ENCODE measurements at places on chromosomes 13 and 19.

GRCh38 chr19:29675120-29675649 lies 9.9 kb downstream of the PLEKHF1 start:
- no peak for DNase-seq

DNA sequence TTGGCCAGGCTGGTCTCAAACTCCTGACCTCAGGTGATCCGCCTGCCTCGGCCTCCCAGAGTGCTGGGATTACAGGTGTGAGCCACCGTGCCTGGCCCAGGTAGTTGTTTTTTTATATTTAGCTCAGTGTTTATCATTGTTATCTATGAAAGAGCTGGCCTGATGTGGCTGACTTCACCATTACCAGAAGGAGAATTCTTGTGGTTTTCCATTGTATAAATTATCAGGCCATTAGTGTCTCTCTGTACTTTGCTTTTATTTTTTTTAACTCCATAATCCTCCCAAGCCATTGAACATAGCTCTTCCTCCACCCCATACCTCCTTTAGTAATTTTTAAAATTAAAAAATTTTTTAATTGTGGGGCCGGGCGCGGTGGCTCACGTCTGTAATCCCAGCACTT lies 24.2 kb downstream of the CERS4 start:
- DNase-seq = no peak

GRCh38 chr19:23547816-23548430 lies 139.1 kb downstream of the ZNF675 start:
- no peak for DNase-seq

DNA sequence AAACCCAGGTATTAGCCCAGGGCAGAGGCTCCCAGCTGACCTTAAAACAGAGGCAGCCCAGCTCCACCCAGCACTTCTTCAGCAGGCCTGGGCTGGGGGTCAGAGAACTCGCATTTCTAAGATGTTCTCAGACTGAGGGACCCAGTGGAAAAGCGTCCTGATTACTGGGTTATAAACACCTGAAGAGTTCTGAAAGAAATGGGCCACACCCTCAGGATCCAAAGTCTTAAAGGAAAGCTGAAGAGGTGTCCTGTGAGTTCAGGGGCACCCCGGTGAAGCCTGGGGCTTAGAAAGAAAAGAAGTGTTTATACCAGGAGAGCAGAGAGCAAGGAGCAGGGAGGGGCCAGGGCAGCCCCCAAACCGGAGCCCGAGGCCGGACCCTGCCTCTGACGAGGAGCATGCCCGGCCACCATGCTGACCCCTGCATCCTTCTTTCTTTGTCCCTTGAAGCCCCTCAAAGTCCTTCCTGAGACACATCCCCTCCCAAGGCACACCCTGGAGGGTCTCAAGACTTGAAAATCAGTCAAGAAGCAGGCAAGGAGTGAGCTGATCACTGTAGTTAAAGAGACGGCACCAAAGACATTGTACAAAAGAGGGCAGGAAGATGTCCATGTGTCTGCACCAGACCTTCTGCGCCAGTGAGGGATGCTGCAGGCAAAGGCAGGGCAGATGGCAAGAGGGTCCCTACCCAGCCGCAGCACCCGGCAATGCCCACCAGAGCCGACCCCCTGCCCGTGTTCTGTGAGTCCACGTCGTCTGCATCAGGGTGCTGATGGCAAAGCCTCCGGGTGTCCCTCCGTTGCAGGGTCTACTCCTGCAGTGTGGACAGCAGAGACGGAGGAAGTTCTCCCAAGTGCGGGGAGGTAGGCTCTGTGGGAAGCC lies 10.6 kb upstream of the RAB20 start:
- DNase-seq = no peak

- no peak for DNase-seq
Measured at GRCh38 chr19:48644355-48644754, 1.6 kb downstream of the CA11 start.

DNA sequence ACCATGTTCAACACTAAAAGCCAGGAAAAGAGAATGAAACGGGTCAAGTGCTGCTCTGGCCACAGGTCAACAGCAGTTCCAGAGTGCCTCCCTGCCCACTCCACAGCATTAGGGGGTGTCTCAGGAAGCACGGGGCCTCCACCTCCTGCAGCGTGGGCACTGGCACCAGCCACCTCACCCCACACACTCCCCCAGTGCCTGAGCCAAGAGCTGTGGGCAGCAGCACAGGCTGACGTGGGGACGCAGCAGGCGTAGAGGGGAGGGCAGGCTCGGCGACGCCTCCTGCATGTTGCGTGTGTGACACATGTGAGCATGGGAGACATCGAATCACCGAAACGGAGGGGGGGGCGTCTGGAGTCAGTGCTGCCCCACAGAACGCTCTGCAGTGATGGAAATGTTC lies 21.4 kb upstream of the TMEM160 start:
- no peak for DNase-seq

DNA sequence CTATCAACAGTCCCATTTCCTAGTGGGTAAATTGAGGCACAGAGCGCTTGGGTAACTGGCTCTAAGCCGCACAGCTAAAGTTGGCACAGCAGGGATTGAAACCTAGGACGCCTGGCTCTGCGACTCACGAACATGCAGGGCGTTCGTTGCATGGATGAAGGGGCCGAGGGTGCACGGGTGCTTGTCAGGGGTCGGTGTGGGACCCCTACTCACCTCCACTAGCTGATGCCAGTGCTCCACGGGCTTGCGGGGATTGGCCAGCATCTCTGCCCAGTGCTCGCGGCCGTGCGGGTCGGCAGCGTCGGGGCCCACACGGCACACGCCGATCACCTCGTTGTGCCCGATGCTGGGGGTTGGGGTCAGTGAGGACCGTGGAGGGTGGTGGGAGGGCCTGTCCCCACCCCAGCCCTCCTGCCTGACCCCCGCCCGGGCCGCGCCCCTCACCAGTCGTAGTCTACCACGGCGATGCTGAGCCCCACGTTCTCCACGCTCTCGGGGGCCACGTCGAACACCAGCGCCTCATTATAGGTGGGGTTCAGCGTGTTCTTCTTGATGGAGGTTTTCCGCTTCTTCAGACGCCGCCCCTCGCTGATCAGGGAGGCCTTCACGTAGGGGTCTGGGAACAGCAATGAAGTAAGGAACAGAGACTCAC lies 14.6 kb downstream of the SYT3 start:
- DNase-seq = no peak

- no peak for DNase-seq
Measured at GRCh38 chr13:54536112-54536511, 1507.5 kb downstream of the OLFM4 start.

- no peak for DNase-seq
Measured at GRCh38 chr13:27188239-27188638, 16.6 kb upstream of the USP12 start.

DNA sequence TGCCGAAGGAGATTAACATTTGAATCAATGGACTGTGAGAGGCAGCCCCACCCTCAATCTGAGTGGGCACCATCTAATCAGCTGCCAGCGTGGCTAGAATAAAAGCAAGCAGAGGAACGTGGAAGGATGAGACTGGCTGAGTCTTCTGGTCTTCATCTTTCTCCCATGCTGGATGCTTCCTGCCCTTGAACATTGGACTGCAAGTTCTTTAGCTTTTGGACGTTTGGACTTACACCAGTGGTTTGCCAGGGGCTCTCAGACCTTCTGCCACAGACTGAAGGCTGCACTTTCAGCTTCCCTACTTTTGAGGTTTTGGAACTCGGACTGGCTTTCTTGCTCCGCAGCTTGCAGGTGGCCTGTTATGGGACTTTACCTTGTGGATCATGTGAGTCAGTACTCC lies 14.7 kb downstream of the NHLRC3 start:
- DNase-seq = peak; percentile 16

DNA sequence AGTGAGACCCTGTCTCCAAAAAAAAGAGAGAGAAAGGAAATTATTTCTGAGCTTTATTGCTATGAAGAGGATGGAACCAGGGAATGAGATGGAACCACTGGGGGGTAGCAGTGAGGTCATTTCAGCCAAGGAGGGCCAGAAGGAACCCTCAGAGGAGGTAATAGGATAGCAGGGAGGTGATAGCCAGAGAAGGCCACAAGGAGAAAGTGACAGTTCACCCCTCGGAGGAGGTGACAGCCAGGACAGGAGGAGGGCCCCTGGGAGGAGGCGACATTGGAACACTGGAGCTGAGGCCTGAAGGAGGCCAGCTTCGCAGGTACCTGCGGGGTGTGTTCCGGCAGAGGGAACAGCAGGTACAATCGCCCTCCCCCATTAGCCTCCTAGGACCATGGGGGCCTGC lies 675 bp upstream of the PGPEP1 start:
- no peak for DNase-seq

DNA sequence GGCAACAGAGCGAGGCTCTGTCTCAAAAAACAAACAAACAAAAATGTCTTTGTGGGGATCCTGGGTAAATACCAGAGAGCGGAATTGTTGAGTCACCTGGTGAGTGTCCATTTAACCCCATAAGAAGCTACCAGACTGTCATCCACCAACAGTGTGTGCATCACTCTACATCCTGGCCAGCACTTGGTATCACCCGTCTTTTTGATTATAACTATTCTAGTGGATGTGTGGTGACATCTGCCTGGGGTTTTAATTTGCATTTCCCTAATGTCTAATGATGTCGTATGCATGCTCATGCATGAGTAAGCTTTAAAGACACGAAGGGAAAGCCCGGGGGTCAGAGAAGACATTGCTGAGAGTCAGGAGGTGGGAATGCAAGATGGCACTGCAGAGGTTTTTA lies 126.7 kb upstream of the MRI1 start:
- DNase-seq = no peak

- no peak for DNase-seq
Measured at GRCh38 chr19:44772959-44773358, 4.7 kb upstream of the CBLC start.

DNA sequence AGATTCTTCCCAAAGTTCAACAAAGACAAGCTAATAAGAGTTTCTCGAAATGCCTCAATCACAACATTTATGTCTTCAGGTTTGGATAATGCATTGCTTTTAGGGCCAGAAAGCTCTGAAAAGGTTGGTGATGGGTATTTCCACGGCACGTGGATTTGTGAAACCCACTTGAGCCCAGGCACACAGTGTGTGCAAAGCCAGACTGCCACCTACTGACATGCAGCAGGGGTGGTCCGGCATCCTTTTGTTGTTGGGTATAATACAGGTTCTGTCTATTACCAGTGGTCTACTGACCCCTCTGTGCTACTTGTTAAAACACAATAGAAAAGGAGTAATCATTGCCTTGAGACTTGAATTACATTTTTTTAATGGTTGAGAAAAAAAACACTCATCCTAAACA lies 225.6 kb downstream of the RAP2A start:
- peak; percentile 8 for DNase-seq

GRCh38 chr13:65613004-65613403 lies 1617.1 kb downstream of the PCDH9 start:
- DNase-seq = no peak

- DNase-seq = no peak
Measured at GRCh38 chr19:53328967-53329366, 4.6 kb upstream of the ZNF845 start.

DNA sequence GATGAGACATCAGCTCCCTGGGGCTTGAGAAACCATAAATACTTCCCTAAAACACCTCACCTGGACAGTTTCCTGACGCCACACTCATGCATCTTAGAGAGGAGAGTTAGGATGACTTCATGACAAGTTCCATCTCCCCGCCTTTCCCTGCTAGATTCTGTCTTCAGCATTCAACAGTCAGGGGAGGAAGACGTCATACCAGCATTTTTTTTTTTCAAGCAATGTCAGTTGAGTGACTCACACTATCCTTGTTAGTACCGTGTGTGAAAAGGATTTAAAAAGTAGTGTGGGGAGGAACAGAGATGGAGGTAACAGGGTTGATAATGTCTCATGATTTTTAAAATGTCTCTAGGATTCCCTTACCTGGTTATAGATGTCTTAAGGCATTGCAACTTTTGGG lies at the start of gene OR7D2:
TSS of gene OR7D2 (plus strand) at position 79 of the 400 bp plus-strand sequence. CDS start 6,803 bp downstream, outside the sequence.
- DNase-seq = no peak

DNA sequence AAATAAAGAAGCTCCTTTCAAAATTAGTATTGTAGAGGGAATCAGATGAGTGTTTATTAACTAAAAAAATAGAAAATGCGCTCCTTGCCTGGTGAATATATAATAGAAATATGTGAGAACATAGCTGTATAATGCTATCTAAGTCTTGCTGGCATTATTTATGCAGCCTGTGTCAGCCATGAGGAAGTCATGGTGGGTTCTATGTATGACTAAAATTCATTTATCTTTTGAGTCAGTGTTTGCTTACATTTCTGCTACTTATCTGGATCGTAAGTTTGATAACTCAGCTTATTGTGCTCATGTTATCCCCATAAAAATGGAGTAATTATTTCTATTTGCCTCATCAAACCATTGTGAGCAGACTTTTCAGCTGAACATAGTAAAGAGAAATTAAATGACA lies 449.3 kb downstream of the OXGR1 start:
- DNase-seq = no peak

DNA sequence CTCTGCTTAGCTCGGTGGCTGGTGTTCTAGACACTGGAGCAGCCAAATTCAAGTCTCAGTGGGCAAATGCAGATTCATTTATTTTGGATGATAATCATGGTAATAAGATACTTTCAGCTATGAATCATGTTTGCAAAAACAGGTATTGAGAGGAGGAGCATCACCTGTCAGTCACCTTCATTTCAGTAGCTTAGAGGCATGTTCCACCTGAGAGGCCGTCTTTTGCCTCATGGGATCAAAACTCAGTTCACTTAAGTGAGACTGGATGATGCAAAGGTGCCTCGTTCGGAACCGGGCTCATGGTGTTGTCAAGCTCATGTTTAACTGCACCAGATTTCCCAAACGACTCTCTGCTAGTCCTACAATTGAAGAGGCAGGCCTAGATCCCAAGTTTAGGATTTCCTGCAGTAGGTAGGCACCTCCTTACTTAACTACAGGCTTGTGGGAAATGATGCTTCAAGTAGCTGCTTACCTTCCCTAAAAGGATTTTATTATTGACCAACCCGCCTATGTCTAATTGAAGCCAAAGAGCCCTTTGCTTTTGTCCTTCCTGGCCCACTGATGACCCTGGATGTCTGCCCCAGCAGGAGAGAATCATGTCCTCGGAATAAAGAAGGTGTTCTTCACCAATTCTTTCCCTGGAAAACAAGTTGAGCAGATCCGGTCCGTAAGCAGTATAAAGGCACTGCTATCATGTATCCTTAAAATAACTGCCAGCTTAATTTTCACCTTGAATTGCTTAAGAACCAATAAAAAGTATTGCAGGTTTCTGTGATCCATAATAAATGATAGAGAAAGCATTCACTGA lies 60.0 kb downstream of the ZAR1L start:
- DNase-seq = no peak

Data from COR-L47 (cell line).